ENCODE measurements at places on chromosomes 7 and 10.

GRCh38 chr10:33799281-33799943 lies 464.9 kb upstream of the NRP1 start:
- DNase-seq, result no peak

DNA sequence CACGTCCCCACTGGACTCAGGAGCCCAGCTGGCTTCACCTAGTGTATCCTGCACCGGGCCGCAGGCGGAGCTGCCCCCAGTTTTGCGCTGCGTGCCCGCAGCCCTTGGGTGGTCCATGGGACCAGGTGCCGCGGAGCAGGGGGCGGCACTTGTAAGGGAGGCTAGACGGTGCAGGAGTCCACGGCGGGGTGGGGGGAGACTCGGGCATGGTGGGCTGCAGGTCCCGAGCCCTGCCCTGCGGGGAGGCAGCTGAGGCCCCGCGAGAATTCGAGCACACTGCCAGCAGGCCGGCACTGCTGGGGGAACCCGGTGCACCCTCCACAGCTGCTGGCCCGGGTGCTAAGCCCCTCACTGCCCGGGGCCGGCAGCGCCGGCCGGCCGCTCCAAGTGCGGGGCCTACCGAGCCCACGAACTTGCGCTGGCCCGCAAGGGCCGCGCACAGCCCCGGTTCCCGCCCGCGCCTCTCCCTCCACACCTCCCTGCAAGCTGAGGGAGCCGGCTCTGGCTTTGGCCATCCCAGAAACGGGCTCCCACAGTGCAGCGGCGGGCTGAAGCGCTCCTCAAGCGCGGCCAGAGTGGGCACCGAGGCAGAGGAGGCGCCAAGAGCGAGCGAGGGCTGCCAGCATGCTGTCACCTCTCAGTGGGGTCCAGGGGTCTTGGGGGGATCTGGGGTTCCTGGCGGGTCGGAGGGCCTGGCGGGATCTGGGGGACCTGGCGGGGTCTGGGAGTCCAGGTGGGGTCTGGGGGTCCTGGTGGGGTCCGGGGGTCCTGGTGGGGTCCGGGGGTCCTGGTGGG lies 81.4 kb downstream of the VIPR2 start:
- no peak for DNase-seq

DNA sequence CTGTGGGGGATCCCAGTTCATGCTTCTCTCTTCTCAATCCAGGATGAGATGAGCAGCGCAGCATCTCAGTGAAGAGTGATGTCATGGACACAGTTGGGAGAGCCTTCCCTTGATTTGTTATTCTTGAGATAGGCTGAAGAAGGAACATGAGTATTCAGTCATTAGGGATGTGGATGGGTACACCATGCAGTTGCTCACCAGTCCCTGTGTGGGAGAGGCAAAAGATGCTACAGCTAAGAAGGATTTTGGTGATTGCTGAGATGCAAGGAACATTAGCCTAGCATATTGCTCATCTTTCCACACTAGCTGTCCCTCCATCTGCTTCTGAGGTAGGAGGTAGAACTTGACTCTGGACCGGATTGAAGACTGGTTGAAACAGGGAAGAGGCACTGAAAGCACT lies 179.6 kb downstream of the GALNT17 start:
- DNase-seq, result no peak

- DNase-seq, result no peak
Measured at GRCh38 chr10:128411643-128412042, 285.4 kb upstream of the MKI67 start.

DNA sequence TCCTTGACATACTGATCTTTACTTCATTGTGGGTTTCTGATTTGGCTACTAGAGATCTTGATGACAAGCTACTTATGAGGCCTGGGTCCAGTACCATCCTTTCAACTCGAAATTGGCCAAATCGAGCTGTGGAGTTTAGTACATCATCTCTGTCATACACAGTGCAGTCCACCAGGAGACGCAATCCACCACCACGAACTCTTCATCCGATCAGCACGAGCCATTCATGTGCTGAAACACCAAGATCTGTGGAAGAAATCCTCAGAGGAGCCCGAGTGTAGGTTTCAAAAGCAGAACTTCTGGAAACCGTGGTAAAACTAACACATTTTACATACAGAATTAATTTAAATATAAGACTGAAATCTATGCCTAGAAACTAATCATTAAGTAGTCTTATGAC lies 14.2 kb downstream of the DNAJC9 start:
- no peak for DNase-seq

DNA sequence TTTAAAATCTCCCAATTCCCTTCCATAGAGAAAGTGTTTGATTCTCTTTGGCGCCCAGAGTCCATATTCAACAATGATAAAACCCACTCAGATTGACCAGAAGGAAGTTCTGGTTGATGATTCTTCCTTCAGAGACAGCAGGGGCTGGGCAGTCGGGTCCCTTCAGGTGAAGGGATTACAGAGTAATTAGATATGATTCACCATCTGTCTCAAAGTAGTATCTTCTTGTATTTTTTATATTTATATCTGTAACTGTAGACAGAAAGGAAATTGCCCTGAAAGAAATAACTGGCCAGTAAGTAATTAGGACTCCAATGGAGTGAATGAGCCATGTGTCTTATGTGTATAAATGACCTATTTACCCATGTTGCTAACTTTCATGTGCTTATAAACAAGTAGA lies 156.0 kb downstream of the PLCE1 start:
- no peak for DNase-seq

DNA sequence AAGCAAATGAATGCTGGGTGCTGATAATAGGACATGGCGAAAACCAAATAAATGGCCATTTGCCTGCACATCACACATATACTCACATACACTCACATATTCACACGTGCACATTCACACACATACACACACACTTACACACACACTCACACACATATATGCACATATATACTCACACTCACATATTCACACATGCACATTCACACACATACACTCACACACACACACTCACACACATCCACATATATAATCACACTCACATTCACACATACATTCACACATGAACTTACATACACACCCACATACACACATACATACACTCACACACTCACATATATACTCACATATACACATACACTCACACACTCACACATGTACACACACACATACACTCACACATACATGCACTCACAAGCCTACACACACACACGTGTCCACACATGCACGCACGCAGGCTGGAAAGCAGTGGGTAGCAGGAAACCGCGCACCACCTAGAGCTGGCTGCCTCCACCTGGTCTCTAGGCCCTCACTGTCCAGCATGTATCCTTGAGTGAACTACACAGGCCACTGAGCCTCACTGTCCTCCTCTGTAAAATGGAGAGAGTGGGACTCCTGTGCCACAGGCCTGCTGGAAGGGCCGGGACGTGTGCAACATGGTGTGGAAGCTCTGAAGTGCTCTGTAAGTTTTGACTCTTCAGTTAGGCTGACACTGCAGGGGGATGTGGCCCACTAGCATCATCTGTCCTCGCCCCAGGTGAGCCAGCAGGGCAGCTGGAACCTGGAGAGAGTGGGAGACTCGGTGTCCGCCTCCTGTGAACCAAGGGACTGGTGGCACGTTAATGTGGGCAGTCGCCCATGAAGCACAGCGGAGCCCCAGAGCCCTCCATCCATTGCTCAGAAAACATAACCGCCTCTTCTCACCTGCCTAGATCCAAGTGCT lies 14.9 kb downstream of the TMEM72 start:
- DNase-seq, result no peak

GRCh38 chr7:7251742-7252141 lies 69.4 kb downstream of the C1GALT1 start:
- DNase-seq, result no peak

GRCh38 chr7:4873071-4873944 lies 10.2 kb downstream of the RADIL start:
- DNase-seq, result no peak

DNA sequence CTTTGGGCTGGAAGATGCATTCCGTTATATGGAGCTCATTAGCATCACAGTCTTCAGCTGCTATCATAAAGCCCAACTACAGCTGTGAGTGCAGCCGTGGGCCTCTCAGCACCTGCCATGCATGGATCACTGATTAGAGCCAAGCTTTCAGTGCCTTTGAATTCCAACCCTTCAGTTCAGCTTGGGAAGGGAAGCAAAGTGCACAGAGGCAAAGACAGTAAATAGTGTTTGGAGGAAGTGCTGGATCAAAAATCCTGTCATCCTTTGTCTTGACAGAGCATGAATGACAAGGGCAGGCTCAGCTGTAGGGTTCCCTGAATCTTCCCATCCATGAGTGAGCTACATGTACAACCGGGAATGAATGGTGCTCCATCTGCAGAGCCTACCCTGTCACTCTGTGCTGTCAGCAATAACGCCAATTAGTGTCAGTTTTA lies 153.7 kb downstream of the DNAJB9 start:
- no peak for DNase-seq

- no peak for DNase-seq
Measured at GRCh38 chr7:149053885-149054284, 25.6 kb upstream of the PDIA4 start.

DNA sequence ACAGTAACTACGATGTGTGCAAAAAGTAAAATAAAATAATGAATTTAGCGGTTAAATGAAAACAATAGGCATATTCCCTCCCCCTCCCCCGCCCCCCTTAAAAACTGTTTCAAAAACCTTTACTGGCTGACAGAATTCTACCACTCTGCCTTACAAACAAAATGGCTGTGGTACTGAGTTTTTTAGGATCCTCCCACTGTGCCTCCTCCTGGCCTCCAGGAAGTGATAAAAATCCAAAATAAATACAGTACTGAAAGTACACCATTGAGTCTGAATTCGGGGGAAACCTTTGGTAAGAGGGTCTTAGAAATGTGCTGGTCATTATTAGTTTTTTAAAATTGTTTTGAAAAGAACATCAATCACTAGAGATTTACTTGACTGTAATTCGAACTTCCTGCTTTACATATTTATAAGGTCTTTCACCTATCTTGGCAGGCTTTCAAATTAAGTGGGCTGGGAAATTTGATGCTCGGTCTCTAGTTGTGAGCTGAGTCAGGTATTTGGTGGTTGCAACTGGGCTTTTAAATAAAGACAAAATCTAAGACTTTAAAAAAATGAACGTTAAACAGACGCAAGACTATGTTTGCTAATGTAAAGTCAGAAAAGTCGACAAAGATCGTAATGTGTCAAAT lies 32.5 kb upstream of the EPC1 start:
- DNase-seq, result peak; percentile 68

GRCh38 chr7:148803094-148803493 lies 81.0 kb downstream of the EZH2 start:
- no peak for DNase-seq

DNA sequence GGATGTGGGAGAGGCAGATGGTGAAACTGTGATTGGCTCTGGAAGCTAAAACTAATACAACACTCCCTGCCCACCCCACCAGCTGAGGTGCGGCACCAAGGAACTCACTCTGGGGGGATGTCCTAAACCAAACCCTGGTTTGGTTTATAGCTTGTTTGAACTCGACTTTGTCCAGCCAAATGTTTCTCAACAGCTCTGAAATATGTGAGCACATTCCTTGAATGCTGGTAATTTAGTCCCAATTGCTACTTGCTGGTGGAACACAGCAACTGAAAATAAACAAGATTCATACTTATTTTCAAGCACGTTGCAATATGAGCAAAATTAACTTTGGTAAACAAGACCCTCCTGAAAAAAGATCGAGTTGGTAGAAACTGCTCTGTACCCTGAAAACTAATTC lies 39.7 kb upstream of the CARD11 start:
- no peak for DNase-seq

Measured in CD4-positive, alpha-beta T cell treated with Interleukin-2 at 100 ng/mL for 4 hours (primary cell).